ENCODE measurements at places on chromosomes 6 and 20. TPM values are rescaled to one million over a fixed set of nuclear protein-coding genes. Genes with fewer than 3 reads are reported as not detected.

Gene SULF2
- 1.8 TPM for total RNA-seq

Gene ERVFRD-1
- total RNA-seq = not detected

Gene RIPPLY2
- total RNA-seq = 0.74 TPM

Gene UNC5CL
- total RNA-seq = 0.15 TPM

Gene PPP1R10
- 19.8 TPM for total RNA-seq

Gene PI16
- not detected for total RNA-seq

Gene SOX4
- 5.1 TPM for total RNA-seq

Gene RAB44
- under 0.01 TPM for total RNA-seq

Gene FILIP1
- total RNA-seq = 0.34 TPM

Gene IL17F
- total RNA-seq = not detected

Gene TFAP2B
- not detected for total RNA-seq

Gene STX11
- total RNA-seq = 1.2 TPM

Gene ABHD16B
- total RNA-seq = not detected

Gene ACTL10
- total RNA-seq = 2.0 TPM

Gene IFT52
- 26.1 TPM for total RNA-seq

Gene ZFP57
- total RNA-seq = not detected

Gene TAF4
- total RNA-seq = 4.5 TPM

Gene MCHR2
- not detected for total RNA-seq

Gene TNFRSF6B
- 246 TPM for total RNA-seq

Gene DEFB114
- not detected for total RNA-seq

Gene TREML1
- not detected for total RNA-seq

Gene GGTLC1
- total RNA-seq = not detected

Gene OLIG3
- total RNA-seq = not detected

Gene RHAG
- total RNA-seq = not detected

Gene ID4
- total RNA-seq = 0.89 TPM

Gene SALL4
- total RNA-seq = 1.5 TPM

Gene C6orf15
- total RNA-seq = not detected

Gene MOCS3
- 5.2 TPM for total RNA-seq

Gene BRPF3
- 7.6 TPM for total RNA-seq

Gene ADGRB3
- total RNA-seq = 0.17 TPM

Gene KCNQ2
- not detected for total RNA-seq

Gene MAP7
- 0.34 TPM for total RNA-seq

Gene GJA10
- not detected for total RNA-seq

Gene CDH4
- total RNA-seq = 10.8 TPM
